ENCODE measurements at places on chromosomes 4 and X.
A peak's percentile ranks its signal among the peaks of the same experiment; 100 is the strongest.

- DNase-seq = no peak
Observed at GRCh38 chr4:82219346-82219745, 154.4 kb downstream of the HNRNPD start.

DNA sequence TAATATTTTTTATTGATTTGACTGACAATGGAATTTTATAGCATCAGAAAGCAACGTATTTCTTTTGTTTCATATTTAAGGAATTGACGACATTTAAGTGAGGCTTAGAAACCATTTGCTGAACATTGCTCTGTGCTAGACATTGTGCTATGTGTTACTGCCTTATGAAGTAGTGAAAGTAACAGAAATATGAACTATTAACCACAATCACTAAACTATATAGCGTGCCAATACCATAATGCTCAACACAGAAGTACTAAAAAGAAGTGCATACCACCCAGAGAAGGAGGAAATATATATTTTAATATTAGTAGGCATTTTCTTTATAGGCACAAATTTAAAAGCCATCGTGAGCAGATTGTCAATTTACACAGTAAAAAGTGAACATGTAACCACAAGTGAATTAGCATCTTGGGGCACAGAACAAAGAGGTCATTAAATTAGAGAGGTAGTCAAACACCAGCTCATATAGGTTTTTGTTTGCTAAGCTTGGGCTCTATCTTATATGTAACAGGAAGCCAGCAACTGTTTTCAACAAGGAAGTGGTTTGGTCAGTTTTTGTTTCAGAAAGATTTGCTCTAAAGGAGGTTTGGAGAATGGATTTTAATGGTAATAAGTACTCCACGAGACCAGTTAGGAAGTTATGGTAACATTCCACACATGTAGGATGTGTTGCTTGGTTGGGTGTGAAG is 270.7 kb downstream of the GRXCR1 start:
- no peak for DNase-seq

DNA sequence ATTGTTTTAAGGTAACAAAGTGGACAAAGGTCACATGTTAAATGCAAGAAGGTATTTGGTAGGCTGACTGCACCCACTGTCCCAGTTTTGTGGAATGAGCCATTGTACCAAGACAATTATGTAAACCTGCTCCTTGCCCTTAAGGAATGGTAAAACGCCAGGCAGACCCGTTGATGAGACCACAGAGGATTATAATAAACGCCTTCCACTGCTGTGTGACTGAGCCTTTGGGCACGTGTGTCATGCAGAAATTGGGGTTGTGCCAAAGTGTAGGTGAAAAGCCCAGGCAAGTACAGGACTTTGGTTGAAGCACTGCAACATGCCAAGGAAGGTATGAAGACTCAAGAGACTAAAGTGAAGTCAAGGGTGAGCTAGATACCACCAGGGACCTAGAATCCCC is 59.7 kb downstream of the LRRC66 start:
- no peak for DNase-seq

DNA sequence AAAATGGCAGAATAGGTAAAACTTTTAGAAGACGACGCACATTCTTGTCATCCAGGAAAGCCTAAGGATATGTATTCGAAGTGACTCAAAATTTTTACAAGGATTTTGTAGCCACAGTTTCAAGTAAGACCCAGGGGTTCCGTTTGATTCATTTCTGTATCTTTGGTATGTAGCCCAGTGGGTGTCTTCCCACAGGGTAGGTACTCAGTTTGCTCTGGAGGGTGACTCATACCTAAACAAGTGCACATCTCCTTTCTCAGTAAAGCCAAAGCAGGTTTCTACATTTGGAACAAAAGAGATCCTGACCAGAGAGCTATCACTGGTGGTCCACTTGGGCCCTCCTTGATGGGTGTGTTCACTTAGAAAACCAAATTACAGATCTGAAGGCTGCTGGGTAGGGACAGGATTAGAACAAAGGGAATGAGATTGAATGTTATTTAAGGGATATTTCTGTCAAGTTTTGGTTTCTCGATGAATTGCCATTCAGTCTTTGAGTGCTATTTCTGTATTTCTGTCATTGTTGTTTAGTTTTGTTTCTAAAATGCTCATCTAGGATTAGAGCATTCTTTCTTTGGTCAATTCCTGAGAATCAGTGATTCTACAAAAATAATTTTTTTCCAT is 56.1 kb downstream of the PLS3 start:
- DNase-seq = no peak

GRCh38 chr4:40194602-40195161 is 2.1 kb upstream of the RHOH start:
- DNase-seq = no peak

GRCh38 chrX:72016881-72017783 is 106.5 kb downstream of the NHSL2 start:
- no peak for DNase-seq

GRCh38 chr4:114673306-114673705 is 74.7 kb downstream of the UGT8 start:
- DNase-seq = no peak

- DNase-seq = no peak
Observed at GRCh38 chr4:120472447-120473131, 405.9 kb upstream of the MAD2L1 start.

DNA sequence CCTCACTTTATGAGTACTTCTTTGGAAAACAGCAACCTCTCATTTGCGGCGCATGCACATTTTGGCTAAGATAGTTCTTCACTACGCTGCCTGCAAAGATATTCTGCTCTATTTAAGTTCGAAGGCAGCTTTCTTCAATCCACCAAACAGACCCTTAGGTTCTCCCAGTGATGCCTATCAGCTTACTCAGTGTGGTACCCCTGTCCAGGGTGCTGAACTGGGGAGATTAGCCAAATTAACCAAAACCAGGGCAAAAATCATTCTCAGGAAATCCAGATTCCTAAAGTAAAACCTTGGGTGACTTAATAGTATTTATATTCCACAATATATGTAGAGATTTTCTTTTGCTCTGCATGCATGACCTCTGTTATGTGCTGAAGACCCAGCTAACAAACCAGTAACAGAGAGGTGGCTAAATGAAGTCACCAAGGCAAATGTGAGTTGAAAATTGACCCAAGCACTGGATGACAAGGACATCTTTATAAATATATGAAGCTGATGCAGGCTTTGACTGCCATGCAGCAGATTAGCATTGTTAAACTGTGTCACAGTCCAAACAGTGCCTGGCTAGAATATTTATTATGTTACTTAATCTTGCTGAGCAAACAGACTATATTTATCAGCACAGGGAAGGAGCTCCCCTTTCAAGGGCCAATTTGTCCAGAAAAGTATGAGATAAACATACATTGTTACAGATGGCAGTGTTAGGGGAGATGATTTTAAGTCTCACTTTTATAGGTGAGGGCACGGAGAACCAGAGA is 418.2 kb downstream of the STIM2 start:
- no peak for DNase-seq

DNA sequence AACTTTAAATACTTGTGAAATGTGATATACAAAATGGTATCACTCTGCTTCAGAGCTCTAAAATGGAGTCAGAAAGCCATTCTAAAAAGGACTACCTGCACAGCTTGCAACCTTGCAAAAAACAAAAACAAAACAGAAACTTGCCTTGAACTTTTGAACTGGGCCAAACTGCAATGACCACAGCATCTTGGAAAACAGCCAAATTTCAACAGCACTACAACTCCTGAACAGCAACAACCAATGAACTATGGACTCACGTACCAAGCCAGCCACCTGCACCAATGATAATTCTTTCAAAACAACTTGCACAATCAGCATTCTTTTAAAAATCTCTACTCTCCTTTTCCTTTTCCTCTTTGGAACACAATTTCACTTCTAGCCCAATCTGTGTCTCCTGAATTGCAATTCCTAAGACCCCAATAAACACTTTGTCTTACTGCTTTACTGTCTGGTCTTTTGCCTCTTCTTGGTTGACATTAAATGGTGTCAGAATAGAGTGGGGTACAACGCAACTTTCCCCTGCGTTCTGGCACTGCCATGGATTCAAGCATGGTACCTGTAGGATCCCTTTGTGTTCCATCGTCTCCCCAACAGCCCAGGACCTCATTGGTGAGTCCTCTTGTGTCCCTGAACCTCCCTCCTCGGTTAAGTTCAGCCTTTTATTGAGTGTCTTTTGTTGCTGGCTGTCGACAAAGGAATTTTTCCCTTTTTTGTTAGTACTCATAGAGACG is 35.7 kb upstream of the FMR1 start:
- no peak for DNase-seq

DNA sequence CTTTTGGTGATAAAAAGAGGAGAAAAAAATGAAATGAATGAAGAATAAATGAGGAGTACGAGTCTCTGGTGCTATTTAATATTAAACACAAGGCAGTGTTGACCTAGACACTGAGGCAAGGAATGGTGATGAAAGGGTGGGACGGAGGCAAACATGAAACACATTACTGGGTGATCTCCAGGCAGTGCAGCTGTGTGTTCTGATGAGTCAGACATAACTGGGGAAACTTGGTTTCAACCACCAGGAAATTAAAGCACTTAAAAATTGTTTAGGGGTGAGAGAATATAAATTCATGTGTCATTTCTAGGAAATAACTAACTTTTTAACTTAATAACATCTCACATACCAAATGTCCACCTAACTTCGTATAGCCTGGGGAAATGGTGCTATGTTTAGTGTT is 19.7 kb upstream of the CXCL6 start:
- no peak for DNase-seq

DNA sequence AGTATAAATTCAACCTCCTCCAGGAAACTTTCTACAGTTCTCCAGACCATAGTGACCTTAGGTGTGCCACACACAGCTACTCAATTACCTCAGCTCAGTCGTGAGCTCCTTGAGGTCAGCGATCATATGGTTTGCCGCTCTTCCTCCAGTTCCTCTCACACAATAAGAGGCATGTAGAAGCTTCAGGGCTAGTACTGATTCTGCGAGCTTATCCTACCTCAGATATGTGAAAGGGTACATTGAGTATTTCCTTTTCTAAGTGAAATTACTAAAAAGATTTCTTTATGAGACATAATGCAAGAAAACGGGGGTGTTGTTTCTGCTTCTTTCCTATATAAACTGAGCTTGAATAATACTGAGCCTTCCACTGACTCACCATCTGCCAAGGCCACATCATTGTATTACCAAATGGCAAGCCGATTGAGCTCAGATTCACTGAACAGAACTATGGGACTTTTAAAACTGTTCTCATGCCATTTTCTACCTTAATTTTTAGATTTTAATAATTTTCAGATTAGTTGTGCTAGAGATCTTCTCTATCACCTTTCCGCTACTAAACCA is 183.1 kb downstream of the HS6ST2 start:
- DNase-seq = no peak

DNA sequence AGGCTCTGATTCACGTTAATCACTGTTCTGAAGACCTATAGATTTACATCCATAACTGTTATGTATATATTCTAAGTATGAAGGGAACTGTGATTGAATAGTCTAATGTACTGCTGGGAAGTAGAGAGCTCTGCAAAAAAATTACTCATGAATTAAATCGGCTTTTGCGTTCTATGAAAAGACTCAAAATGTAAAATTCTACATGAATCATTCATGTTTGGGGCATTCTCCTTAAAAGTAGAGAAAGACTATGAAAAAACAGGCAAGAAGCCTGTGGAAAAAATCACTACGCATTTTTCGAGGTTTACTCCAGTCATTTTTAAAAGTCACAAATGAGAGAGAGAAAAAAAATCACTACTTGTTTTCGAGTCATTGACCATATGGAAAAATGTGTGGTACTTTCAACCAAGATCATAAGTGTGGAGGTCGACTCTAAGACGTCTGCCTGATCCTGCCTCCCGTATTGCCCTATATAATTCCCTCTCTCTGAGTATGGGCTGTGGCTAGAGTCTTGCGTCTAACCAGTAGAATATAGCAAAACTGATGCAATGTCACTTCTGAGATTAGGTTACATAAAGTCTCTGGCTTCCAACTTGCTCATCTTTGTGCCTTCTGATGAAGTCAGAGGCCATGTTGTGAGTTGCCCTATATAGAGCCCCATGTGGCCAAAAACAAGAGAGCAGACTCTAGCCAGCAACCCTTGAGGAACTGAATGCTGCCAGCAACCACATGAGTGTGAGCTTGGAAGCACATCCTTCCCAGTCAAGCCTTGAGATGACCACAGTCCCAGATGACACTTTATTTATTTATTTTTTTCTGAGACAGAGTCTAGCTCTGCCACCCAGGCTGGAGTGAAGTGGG is 32.1 kb upstream of the VEGFD start:
- no peak for DNase-seq

DNA sequence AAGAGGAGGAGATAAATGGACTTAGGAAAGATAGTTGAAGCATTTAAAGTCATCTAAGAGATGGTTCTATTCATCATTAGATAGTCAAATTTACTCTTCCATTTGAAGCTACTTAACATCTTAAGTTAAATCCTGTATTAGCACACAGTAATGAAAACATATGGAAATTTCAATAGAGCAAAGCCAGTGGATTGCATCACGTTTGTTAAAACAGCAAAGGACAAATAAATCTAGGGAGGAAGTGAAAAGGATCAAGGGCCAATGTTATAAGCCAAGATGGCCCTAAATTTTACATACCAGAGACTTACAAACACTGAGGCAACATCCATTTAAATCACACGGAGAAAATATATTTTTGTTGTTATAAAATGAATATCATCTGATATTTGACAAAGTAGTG is 602.8 kb downstream of the INPP4B start:
- DNase-seq = no peak

GRCh38 chr4:46993075-46994006 is at the start of gene GABRA4:
TSS of gene GABRA4 (minus strand) at chr4:46993581. CDS start at chr4:46993424, 157 bp downstream.
- peak; percentile 59 for DNase-seq

- no peak for DNase-seq
Observed at GRCh38 chr4:94506822-94507221, 55.1 kb downstream of the PDLIM5 start.

DNA sequence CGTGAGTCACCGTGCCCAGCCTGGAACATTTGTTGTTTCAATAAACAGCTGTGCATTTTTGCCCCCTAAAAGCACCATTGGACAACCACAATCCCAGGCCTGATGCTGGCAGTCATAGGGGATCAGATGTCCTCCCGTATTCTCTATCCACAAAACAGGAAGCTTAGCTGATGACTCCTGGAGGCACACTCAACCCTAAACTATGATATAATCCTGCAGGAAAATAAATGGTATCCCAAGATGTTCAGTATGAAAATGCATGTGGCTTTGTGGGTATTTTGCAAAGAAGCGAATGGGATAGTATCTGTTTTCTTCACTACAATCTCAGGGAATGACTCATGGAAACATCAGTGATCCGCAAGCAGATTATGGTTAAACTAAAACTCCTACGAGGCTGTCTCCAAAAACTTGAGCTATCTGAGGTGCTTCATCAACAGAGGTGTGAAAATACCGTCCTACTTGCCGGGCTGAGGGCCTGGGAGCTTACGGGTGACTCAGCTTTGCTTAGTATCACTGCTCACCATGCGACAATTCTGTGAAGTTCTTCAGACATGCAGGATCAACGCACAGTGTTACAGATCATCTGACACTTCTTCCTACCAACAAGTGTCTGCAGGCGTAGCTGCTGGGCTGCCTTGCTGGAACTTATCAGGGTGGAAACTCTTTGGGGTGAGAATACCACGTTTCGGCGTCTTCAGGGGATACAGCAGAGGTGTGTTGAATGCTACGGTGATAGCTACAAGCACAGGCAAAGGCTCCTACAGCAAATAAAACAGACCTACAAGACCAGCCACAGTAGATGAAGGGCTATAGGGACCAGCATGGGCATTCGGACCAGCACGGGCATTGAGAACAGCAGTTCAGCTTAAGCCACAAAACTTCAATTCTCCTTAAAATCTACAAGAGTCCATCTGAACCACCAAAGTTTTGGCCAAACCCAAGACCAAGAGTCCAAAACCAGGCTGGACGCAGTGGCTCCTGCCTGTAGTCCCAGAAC is 148.5 kb downstream of the DHRSX start:
- DNase-seq = no peak
